Activated CD4-positive, alpha-beta T cell treated with anti-CD3 and anti-CD28 coated beads, Interleukin-2, amount 50 U/mL, for 24 hours (primary cell): ENCODE measurements at places on chromosomes 7 and 10.

GRCh38 chr10:28823501-28824075, 146.3 kb downstream of the BAMBI start:
- no peak for DNase-seq

GRCh38 chr10:32393911-32394310, 47.0 kb upstream of the EPC1 start:
- no peak for DNase-seq

- no peak for DNase-seq
Observed at GRCh38 chr10:50293513-50294313, 42.4 kb upstream of the ASAH2 start.

DNA sequence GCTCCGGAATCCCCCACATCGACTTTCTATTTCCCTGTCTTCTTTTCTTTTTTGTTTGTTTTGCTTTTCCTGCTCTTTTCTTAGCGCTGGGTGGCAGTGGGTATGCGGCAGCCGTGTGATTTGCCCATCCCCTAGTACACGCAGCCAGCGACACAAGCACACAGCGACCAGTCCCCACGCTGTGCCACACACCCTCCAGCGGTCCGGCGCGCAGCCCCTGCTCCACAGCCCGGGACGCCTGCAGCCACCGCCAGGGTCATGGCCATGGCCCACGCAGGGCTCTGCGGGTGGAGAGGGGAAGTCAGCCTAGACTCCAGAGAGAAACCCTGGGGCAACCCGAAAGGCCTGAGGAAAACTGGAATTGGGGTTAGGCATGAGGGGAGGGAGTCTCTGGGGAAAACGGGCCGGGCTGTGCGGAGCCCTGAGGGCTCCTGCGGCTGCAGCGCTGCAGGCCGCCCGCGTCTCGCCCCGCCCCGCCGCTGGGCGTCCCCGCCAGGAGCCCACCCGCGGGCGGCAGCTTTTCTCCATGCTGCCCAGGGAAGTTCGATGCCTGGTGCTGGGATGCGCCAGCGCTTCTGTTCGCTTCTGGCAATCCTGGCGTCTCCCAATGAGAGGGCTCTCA, 2.5 kb downstream of the CHRM2 start:
- DNase-seq = no peak

GRCh38 chr10:24009115-24009514, 199.8 kb upstream of the KIAA1217 start:
- DNase-seq = no peak

- DNase-seq = no peak
Observed at GRCh38 chr7:27917774-27918314, 177.9 kb downstream of the TAX1BP1 start.

- no peak for DNase-seq
Observed at GRCh38 chr7:66206119-66206933, 1.2 kb downstream of the TPST1 start.

DNA sequence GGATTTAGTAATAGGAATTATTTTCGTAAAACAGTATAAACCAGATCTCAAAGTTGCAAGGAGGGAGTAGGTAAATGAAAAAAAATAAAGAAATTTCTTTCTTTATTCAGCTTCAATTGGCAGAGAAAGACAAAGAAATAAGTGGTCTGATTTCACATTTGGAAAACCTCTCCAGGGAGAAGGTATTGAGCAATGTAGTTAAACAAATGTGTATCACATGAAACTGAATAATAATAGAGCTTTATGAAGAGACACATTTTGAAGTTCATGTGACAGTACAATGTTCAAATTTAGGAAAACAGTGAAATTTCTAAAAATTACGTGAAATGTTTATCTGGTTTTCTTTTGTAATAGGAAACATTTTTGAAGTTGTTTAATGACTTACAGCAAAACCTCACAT, 63.0 kb downstream of the TAX1BP1 start:
- no peak for DNase-seq

DNA sequence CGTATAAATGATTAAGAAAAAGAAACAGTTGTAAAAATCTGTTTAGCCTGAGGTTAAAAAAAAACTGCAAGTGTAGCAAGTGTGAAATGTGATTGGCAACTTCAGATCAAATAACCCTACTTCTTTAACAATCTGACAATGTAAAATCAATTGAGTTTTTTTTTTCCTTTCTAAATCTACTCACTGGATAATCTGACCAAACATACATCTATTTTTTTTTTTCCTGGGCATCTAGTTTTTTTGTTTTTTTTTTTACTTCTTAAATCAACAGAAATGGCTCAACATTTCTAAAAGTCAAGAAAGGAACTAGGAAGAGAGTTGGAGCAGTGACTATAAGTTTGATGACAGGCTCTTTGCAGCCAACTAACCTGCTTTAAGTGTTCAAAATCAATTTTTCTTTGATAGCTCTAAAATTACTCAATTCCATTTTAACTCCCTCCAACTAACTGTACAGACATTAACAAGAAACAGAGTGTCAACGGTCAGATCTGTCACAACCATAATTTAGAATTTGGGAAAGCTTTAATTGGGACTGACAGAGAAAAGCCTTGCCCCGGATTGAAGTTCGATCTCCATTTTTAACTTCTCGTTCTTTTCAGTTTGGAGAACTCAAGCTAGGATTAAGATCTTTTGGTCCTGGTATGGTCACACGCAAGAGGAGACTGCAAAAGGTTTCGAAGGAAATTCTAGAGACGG, 1.2 kb downstream of the ARL3 start:
- no peak for DNase-seq

- no peak for DNase-seq
Observed at GRCh38 chr7:75639886-75640190, 98.9 kb downstream of the HIP1 start.

DNA sequence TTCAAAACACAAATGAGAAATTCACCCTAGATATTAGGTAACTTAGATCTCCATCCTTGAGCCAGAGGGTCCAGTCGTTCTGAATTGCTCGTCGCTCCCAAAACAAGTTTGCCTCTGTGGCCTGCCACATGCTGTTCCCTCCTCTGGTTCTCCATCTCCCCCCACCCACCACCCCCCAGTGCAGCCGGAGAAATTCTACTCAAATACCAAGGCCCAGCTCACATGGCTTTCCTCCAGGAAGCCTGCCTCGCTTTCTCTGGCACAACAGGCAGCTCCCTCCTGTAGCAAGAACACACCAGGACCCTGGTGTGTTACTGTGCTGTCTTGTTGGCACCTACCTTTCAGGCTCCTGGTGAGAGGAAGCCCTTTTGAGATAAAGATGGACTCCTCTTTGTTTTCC, 52.7 kb upstream of the C10orf90 start:
- DNase-seq = no peak

GRCh38 chr10:61721431-61721830, 58.7 kb downstream of the CABCOCO1 start:
- no peak for DNase-seq

DNA sequence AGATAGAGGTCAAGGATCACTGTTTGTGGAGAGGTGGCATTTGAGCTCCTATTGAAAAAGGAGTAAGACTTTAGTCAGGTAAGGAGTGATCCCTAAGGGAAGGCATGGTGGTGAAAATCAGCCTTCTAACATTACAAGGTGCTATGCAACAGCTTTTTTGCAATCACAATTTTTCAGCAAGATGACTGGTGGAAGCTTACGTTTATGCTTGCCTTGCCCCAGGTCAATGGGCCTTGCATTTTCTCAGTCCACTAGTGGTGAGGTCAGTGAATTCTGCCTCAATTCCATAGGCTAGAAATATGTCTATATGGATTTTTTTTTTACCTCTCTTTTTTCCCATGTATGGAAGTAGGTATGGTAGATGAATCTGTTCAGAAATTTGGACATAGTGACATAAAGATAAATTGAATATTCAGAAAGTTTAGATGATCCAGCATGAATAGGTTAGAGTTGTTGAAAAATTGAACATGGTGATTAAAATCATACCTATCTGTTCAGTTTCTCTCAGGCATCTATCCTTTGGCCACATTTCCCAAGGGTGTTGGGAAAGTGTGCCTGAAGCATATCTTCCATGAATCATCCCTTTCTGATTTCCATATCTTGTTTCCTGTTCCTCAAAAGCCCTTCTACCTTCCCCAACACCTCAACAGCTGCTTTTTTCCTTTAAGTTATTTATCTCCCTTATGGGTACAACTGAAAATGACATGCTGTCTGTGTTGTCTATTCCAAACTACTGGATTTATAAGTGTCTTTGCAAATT, 71.9 kb upstream of the PTPRZ1 start:
- DNase-seq = no peak

- DNase-seq = no peak
Observed at GRCh38 chr7:156055206-156055822, 243.1 kb upstream of the SHH start.

GRCh38 chr7:90210981-90211380, 559 bp upstream of the STEAP2 start:
- no peak for DNase-seq

DNA sequence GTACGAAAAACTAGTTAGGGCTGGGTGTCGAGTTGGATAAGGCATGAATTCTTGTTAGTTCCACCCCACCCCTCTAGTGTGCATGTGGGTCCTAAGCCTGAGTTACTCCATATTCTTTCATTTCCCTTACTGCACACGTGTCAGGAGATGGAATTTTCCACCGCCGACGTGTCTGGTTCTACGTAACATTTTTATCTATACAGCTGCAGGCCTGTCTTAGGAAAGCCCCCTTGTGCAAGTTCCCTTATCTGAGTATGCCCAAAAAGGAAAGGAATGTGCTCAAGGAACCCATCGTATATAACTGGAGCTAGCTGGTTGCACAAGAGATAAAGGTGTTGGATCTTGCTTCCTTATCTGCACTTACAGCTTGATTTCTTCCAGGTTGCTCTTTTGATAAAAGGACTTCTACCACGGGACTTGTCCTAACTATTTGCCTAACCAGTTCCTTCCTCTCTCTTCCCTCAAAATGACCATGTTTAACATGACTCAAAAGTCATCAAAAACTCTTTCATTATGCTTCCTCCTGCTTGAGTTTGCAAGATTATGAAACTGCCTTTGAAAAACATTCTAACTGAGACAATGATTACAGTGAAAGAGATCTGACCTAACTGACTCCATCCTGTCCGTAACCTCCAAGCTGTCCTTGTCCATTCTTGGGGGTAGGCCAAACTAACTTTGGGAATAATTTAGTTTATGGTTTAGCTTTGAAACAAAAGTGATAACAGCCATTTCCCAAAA, 181.4 kb downstream of the AKR1D1 start:
- no peak for DNase-seq

DNA sequence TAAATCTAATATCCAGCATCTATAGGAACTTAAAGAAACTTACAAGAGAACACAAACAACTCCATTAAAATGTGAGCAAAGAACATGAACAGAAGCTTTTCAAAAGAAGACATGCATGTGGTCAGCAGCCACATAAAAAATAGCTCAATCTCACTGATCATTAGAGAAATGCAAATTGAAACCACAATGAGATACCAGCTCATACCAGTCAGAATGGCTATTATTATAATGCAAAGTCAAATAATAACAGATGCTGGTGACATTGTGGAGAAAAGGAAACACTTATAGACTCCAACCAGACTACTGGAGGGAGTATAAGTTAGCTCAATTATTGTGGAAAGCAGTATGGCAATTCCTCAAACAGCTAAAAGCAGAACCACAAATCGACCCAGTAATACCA, 1314.5 kb downstream of the XPNPEP1 start:
- no peak for DNase-seq

DNA sequence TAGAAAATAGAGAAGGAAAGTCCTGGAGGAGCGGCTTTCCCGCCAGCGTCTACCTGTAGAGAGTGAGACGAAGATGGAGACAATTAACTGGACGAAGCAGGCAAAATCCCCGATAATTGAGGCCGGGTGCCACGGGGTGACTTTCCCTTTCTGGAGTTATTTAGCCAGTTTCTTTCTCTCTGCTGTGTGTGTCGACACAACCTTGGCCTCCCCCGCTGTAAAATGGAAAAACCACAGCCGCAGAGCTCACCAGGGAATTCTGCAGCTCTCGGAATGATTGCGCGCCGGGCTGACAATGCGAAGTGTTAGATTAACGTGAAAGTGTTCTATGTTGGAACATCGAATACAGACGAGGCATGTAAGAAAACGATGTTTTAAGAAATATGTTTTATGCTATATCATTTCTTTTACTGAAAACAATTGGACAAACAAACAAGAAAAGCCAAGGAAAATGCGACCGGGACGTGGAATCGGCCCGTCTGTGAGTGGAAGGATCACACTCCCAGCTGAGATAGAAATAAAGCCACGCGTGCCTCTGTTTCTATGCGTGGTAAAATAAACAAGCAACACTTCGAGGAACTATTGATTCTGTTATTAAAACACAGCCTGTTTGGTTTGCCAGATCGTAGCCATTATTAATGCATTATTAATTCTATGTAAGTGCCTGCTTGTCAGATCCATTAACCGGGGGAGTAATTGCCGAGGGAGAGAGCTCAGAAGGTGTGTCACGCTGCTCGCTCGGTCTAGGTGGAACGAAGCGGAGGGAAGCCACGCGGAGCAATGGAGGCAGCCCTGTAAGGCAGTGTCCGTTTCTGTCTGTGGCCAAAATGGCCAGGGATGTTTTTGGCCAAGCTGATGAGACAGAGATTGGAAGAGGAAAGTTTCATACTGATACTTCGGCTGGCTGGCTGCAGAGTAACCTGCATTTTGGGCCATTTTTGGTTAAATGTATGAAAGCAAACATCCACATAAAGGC, 129.4 kb downstream of the DNAJB6 start:
- no peak for DNase-seq

- no peak for DNase-seq
Observed at GRCh38 chr7:51223505-51223904, 93.1 kb downstream of the COBL start.

- no peak for DNase-seq
Observed at GRCh38 chr7:105102557-105103352, 88.8 kb downstream of the KMT2E start.
